ENCODE measurements at places on chromosomes 2 and 18. TPM values are rescaled to one million over a fixed set of nuclear protein-coding genes. Genes with fewer than 3 reads are reported as not detected.

LRRC30 gene
- total RNA-seq: not detected

LYG1 gene
- total RNA-seq: 0.58 TPM

DNA sequence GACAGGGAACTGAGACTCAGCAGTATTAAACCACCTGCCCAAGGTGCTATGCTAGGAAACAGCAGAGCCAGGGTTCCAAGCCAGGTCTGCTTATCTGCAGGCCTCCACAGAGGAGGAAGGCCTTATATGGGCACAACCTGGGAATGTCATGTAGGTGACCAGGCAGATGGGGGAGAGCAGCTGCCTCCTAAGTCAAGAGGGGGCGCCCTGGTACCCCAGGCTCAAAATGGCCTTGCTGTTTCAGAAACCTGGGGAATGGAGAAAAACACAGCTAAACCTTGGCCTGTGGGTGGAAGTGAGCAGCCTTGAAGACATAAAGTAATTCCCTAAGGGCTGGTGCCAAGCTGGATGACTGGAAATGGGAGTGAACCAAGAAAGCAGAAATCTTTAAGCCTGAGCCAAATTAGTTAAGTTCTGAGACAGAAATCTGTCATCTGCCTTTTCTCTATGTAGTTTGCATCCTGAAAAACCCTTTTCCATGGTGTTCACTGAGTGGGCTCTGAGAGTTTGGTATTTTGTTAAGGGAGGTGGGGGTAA, 79.1 kb downstream of the MAPK4 start:
- H3K4me3 ChIP-seq: no peak overlapping the region
- H3K27ac ChIP-seq: no peak overlapping the region
- no peaks in the 10 kb centered on the region for H3K4me1 ChIP-seq
- DNase-seq: no peak

DNA sequence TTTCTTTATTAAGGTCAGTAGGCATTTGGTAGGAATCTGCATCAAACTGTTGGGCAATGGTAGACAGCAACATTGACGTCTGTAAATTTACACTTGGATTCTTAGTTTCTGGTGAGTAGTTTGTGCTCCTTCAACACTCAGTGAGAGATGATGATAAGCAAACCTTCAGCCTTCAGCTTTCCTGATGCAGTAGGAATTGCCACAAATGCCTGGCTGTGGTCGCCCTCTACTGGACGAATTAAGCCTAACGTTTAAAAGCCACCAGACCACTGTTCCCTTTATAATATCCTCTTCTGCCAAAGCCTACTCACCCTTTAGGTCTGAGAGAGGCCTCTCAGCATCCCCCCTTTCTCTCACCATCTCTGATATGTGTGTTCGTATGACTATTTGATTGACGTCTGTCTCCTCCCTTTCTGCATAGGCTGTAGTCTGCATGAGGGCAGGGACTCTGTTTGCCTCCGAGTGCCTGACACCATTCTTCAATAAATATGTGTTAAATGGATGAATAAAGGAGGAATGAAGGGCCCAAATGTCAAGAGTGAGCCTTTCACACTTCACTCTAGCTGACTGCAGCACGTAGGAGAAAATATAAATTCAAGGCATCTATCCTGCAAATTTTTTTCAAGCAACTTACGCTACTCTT, 47.0 kb upstream of the PLEKHM3 start:
- peaks cover 16% of the 10 kb centered on the region for H3K27me3 ChIP-seq
- H3K4me1 ChIP-seq: no peaks in the 10 kb centered on the region
- H3K27ac ChIP-seq: no peak overlapping the region
- no peaks in the 10 kb centered on the region for H3K36me3 ChIP-seq

DNA sequence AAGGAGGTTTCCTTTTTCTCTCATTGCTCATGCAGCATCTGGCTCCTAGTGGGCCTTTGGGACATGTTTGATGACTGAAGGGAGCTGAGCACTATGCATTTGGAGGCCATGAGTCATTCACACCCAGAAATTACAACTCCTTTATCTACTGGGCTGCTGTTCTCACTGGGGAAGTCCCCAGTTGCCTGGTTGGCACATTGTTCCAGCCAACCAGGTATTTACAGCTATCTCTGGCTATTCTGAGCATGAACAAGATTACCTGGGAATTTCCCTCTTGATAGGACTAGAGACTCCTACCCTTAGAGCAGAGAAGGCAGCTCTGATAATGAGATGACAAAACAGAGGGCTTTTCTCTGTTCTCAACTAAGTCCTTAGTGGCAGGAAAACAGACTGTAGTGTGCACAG, 206.5 kb downstream of the SETBP1 start:
- no peak overlapping the region for H3K4me3 ChIP-seq
- no peaks in the 10 kb centered on the region for H3K4me1 ChIP-seq
- no peaks in the 10 kb centered on the region for H3K27me3 ChIP-seq
- no peak for DNase-seq

- no peak overlapping the region for H3K27ac ChIP-seq
- peaks cover 19% of the 10 kb centered on the region for H3K36me3 ChIP-seq
- H3K4me3 ChIP-seq: no peak overlapping the region
- H3K27me3 ChIP-seq: no peaks in the 10 kb centered on the region
- no peak for DNase-seq
- no peaks in the 10 kb centered on the region for H3K4me1 ChIP-seq
Measured at GRCh38 chr2:73223821-73224220, 9.2 kb downstream of the PRADC1 start.

GRCh38 chr2:170152421-170152820, 25.5 kb upstream of the MYO3B start:
- H3K27ac ChIP-seq: no peak overlapping the region
- no peaks in the 10 kb centered on the region for H3K27me3 ChIP-seq
- DNase-seq: no peak
- no peak overlapping the region for H3K4me3 ChIP-seq

GRCh38 chr2:186531257-186531775, 45.3 kb downstream of the ZC3H15 start:
- no peaks in the 10 kb centered on the region for H3K27me3 ChIP-seq
- no peak overlapping the region for H3K4me3 ChIP-seq
- no peaks in the 10 kb centered on the region for H3K4me1 ChIP-seq

DNA sequence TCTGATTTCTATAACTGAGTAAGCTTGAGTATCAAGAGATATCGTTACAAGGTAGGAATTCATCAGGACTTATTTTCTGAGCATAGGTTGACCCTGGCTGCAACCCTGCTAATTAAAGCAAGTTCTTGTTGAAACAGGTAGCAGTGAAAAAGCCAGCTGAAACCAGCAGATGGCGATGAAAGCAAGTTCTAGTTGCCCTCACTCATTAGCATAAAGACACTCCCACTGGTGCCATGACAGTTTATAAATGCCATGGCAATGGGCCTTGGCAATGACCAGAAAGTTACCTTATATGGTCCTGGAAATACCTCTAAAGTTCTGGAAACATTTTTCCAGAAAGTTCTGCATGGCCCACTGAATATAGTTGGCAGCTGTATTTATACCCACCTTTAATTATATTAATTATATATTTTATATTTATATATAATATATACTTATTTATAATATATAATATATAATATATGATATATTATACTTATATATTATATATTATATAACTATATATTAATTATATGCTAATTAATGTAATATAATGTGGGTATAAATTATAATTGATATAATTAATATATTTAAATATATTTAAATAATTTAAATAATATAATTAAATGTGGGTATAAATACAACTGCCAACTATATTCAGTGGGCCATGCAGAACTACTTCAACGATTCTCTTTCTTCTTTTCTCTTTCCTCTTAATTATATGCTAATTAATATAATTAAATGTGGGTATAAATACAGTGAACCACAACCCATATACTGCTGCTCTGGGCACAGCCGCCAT, 188.0 kb downstream of the CDH7 start:
- H3K4me1 ChIP-seq: no peaks in the 10 kb centered on the region
- no peak overlapping the region for H3K4me3 ChIP-seq
- H3K36me3 ChIP-seq: no peaks in the 10 kb centered on the region
- no peak overlapping the region for H3K27ac ChIP-seq
- no peaks in the 10 kb centered on the region for H3K27me3 ChIP-seq
- DNase-seq: peak; percentile 80

- H3K27me3 ChIP-seq: no peaks in the 10 kb centered on the region
- no peaks in the 10 kb centered on the region for H3K36me3 ChIP-seq
- DNase-seq: no peak
- no peak overlapping the region for H3K4me3 ChIP-seq
- no peak overlapping the region for H3K27ac ChIP-seq
Measured at GRCh38 chr2:201807452-201807999, 1.2 kb downstream of the CDK15 start.

CTDSP1 gene
- 94.6 TPM for total RNA-seq

KCNK3 gene
- 0.04 TPM for total RNA-seq

GRCh38 chr2:86314125-86314524, 23.3 kb downstream of the REEP1 start:
- H3K36me3 ChIP-seq: no peaks in the 10 kb centered on the region
- H3K27ac ChIP-seq: no peak overlapping the region
- no peaks in the 10 kb centered on the region for H3K4me1 ChIP-seq
- H3K4me3 ChIP-seq: no peak overlapping the region

GRCh38 chr2:135916207-135916606, 40.0 kb upstream of the MCM6 start:
- peak; percentile 76 for DNase-seq
- H3K4me1 ChIP-seq: peaks cover 15% of the 10 kb centered on the region
- no peak overlapping the region for H3K4me3 ChIP-seq

MSH2 gene
- total RNA-seq: 70.7 TPM

DNA sequence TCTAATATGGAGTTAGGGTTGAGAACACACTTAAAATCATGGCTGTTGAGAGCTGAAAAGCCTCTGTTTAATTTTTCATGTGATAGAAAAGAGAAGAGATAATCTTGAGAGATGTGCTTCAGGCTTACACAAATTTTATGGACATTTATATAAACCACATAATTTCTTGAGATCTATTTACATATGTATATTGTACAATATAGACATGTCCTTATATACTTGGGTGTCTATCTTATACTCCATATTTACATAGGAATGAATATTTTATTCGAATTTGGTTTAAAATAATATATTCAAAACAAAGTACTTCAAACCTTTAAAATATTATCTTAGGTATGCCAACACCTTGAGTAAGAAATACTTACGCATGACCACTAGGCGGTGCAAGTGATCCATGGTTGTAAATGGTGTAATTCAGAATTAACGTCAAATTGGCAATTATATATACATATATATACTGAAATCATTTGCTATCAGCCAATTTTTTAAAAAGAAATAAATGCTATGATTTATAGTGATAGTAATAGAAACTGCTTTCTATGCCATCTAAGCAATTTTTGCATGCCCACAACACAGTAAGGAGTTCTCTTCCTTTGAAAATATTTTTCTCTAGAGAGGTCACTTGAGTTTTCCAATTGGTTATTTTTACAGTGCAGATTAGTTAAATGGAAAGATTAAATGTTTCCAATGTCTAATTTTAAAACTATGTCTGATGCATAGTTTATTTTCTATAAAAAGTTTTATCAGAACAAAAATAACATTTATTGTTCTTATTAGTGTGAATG, 37.6 kb upstream of the SPAG16 start:
- H3K4me1 ChIP-seq: peaks cover 11% of the 10 kb centered on the region
- no peaks in the 10 kb centered on the region for H3K36me3 ChIP-seq
- no peaks in the 10 kb centered on the region for H3K27me3 ChIP-seq
- no peak overlapping the region for H3K4me3 ChIP-seq

DNA sequence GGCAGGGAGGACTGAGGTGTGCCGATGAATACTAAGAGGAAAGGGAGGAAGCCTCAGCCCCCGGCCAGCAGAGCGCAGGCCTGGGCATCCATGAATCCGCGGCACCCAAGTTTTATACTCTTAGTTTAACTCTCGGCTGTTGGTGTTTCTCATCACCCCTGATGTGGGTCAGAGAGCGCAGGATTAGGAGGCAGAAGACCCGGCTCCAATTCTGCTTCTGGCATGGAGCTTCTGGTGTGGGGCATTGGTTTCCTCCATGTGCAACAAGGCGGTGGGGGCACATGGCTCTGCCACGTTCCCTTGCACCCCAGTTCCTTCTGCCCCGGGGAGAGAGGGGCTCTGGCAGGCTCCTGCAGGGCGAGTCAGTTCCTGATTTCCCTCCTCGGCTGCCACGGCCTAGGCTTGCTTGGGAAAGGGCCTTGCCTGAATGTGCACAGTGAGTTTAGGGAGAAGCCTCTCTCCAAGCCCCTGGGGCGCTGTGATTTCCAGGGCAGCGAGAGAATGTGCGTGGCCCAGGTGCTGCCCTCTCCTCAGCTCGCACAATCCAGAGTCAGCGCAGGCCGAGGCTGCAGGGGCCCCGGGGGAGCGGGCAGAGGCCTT, 36.2 kb upstream of the DNMT3A start:
- H3K27me3 ChIP-seq: no peaks in the 10 kb centered on the region
- H3K4me3 ChIP-seq: no peak overlapping the region
- H3K27ac ChIP-seq: peak overlapping the region; percentile 82
- no peaks in the 10 kb centered on the region for H3K36me3 ChIP-seq
- no peak for DNase-seq

Measured in PC-3 (cell line).